ENCODE measurements at places on chromosomes 2 and 18.
A peak's percentile ranks its signal among the peaks of the same experiment; 100 is the strongest.

DNA sequence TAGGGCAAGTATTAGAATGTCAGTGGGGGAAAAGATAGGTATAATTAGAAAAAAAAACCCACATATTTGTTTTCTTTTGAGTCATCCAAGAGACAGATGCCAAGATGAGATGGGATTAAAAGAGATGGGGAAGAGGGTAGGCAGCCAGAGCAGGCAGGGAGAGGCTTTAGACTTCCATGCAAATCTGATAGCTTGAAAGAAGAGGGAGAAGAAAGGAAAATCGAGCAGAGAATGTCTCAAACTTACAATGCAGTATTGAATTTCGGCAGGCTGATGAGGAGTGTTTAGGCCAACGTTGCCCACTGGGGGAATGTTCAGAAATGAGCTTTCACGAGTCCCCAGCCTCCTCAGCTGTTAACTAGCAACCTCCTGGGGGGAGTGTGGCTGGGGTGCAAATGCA is 91.3 kb downstream of the SPATS2L start:
- DNase-seq = no peak

DNA sequence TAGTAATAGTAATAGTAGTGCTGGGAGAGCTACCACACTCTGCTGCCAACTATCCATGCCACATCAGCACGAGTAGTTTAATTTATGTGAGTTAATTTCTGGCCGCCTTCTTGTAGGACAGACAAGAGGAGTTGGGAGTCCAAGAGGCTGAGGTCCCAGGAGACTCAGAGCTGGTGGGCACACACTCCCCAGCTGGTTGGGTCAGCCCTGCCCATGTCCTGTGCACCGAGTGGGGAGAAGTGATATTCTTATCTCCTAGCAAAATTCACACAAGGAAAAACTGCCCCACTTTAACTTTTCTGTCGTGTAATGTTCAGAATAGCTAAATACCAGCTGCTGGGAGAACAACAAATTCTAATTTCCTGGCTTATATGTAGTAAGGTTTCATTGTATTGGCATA is 15.2 kb upstream of the MAP4K4 start:
- DNase-seq = no peak

GRCh38 chr2:69559442-69560146 is 83.9 kb downstream of the AAK1 start:
- peak; percentile 41 for DNase-seq

DNA sequence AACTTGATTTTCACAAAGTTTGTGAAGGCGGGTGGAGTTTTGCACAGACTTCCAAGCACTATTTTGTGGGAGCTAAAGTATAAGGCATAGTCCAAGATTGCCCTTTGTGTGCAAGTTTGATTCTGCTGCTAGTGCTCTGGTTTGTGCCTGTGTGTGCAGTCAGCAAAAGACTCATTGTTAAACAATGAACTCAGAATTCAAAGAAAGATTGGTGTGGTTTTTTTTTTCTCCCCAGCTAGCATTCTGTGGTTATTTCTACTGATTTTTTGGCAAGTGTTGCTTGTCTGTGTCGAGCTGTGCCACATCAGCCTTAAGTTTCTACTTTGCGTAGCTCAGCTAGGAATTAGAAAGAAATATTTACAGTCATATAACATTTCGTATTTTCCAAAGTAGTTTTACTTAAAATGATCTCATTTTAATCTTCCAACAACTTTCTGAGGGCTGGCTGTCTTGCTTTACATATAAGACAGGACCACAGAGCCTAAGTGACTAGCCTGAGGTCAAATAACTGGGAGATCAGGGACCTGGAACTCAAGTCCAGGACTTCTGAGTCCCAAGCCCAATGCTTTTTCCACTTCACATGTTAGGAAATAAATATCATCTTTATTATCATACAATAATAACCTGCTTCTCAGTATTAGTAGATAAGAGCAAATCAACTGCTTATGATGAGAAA is 69.8 kb downstream of the BABAM2 start:
- DNase-seq = no peak

DNA sequence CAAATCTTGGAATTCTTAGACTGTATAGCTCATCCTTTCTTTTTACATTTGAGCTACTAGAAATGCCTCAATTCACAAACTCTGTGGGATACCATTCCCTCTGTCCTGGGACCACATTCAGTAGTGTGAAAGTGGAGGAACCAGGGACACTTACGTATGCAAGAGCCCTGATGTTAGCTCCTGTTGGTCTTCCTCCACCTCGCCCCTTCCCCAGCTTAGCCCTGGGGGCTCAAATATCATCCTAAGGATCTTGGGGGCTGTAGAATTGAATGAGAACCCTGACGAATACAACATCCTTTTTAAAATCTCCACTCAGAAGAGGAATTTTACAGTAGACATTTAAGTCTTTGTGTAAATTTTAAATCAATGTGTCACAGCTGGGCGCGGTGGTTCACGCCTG is 65.2 kb upstream of the RAPH1 start:
- DNase-seq = no peak

GRCh38 chr2:237726401-237726830 is 72.2 kb upstream of the RBM44 start:
- no peak for DNase-seq

GRCh38 chr2:127061375-127062273 is 45.3 kb downstream of the BIN1 start:
- no peak for DNase-seq
